NCI-H1092 (cell line): ENCODE measurements at places on chromosomes 3 and 15.

GRCh38 chr15:70053001-70053715 lies 44.6 kb downstream of the TLE3 start:
- no peak for DNase-seq

DNA sequence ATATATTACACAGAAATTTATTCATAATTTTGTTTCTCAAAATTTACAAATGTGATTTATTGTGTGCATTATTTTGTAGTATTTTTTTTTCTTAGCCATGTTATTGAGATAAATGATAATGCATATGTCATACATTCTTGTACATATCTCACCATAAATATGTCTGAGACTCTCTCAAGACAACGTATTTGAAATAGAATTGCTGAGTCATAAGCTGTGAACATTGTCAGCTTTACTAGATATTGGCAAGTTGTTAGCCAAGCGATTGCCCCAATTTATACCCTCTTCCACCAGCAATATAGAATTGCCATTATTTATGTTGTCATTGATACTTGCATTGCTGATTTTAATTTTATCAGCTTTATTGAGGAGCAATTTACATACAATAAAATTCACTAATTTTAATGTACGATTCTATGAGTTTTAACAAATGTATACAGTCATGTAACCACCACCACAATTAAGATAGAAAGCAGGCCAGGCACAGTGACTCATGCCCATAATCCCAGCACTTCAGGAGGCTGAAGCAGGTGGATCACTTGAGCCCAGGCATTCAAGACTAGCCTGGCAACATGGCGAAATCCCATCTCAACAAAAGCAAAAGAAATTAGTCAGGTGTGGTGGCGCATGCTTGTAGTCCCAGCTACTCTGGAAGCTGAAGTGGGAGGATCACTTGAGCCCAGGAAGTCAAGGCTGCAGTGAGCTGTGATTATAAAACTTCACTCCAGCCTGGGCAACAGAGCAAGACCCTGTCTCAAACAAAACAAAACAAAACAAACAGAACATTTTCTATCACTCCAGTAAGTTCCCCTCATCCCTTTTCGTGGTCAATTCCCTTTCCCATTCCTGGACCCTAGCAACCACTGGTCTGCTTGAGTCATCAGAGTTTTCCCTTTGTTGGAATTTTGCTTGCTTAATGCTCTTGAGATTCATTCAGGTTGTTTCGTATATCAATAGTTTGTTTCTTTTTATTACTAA lies 373.1 kb downstream of the MFSD1 start:
- no peak for DNase-seq

GRCh38 chr15:82832601-82833361 lies 23.4 kb downstream of the WHAMM start:
- DNase-seq: no peak

- DNase-seq: no peak
Observed at GRCh38 chr15:29283381-29283780, 13.8 kb upstream of the NSMCE3 start.

GRCh38 chr3:62601238-62602070 lies 228.1 kb upstream of the FEZF2 start:
- DNase-seq: no peak

DNA sequence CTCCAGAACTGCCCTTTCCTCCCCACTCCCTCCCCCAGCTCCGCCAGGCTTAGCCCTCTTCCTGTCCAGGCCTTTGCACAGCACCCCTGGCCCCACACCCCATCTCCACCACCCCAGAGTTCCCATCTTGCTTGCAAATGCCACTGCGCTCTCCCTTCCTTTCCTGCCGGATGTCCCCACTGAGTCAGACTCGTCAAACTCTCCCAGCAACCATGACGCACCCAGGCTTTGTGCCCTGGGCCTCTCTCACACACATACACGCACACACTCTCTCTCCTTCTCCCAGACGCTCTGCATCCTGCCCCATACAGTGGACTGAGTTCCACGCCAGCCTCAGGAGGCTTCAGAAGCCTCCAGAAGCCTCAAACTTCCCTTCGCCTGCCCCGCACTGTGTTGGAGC lies 2.8 kb upstream of the CCDC9B start:
- DNase-seq: no peak

DNA sequence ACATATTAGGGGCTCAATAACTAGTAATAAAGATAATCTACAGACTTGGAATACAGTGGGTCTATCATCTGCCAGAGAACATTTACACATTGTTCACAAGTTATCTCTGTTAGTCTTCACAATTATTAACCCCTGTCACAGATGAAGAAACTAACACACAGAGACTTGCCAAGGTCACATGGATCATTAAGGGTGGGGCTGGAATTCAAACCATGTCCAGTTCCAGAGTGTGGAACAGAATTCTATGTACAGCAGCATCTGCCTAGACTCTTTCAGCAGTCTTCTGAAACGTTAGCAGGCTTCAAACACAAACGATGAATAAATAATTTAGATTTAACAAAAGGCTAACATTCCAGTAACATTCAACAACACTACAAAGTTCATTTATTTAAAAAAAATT lies 673.9 kb upstream of the NR2F2 start:
- no peak for DNase-seq

- no peak for DNase-seq
Observed at GRCh38 chr3:140073278-140074045, 138.5 kb downstream of the CLSTN2 start.

GRCh38 chr15:44023176-44023575 lies 171.9 kb downstream of the FRMD5 start:
- no peak for DNase-seq

DNA sequence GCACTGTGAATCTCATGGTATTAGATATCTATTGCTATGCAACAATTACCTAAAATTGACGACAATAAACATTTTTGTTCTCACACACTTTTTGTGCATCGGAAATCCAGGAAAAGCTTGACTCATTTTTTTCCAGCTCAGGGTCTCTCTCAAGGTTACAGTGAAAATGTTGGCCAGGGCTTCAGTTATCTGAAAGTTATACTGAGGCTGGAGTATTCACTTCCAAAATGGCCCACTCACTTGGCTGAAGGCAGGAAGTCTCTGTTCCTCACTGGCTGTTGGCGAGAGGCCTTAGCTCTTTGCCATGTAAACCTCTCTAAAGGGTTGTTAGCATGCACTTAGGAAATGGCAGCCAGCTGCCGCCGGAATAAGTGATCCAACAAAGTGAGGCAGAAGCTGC lies 41.4 kb downstream of the OSTN start:
- no peak for DNase-seq

- DNase-seq: no peak
Observed at GRCh38 chr3:13379201-13379830, 40.8 kb downstream of the NUP210 start.

DNA sequence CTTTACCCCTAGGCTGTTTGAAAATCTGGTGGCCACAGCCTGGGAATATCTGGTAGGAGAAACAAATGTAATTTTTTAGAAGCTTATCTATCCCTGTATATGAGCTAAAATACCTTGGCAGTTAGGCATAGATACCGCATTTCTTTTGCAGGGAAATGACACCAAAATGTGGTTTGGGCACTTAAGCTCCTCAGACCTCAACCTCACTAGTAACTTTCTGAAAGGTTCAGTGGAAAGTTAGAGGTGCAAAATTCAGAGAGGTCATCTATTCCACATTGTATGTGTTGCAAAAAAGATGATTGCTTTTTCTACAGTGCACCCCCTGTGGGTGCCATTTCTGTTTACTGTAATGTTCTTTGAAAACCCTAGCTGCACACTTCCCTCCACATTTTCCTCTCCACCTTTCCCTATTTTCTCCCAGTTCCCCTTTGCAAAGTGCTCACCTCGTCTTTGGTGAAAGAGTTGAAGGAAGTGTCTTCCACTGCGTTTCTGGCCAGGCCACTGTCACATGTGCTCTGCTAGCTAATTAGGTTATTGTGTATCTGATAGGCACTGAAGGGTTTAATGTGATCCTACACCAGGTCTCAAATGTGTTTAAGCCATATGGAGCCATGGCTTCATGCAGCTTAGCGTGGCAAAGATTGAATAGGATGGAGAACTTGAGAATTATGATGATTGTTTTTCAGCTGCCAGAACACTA lies 1.3 kb downstream of the SACM1L start:
- DNase-seq: no peak

DNA sequence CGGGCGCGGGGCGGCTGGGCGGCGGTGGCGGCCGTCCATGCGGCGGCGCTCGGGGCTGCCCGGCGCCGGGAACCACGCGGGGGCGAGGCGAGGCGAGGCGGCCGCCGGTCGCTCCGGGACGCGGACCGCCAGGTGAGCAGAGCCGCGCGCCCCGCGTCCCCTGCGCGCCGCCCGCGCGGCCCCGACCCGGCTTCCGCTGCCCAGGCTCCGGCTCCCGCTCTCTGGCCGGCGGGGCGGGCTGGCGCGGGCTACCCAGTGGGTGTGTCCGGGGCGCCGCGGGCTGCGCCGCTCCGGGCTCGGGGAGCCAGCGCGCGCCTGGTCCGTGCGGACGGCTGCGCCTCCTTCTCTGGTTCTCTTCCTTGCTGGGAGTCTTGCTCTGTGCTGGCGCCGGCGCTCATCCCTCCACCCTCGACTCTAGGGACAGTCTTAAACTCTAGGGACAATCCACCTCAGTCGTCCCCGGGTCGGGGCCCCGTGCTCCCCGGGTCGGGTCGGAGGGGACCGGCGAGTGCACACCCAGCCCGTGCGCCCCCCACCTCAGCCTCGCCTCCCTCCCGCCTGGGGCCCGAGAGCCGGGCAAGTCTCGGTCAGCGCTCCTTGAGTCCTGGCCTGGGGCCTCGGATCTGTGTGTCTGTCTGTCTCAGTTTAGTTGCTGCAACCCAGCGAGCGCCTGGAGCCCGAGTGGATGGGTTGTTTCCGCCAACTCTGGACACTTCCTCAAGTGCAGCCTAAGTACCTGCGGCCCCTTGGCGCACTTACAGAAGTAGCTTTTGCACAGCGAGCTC lies 488 bp downstream of the THSD4 start:
- no peak for DNase-seq

- no peak for DNase-seq
Observed at GRCh38 chr3:155741101-155741500, 3.8 kb downstream of the PLCH1 start.

DNA sequence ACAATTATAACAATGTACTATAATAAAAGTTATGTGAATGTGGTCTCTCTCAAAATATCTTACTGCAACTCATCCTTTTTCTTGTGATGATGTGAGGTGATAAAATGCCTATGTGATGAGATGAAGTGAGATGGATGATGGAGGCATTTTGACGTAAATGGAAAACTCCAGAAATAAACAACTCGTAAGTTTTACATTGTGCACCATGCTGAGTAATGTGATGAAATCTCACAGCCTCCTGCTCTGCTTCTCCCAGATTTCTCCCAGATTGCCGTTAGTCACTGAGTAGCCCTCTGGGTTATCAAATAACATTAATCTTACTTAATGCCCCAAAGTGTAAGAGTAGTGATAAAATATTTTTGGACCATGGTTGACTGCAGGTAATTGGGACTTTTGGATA lies 64.8 kb upstream of the SLCO2A1 start:
- DNase-seq: no peak

DNA sequence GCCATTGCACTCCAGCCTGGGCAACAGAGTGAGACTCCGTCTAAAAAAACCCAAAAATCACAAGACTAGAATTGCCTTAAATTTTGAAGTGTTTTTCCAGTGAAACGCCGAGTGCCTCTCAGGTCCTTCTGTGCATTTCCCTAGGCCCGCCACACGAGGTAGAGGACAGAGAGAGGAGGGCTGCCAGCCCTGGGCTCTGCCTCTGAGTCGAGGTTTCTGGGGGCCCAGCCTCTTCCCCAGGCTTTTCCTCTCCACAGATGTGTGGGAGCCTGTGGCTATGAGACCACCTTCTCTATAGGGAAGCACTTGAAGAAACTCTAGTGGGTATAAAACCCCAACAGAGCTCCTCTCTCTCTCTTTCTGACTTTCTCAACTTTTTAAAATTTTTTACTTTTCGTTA lies 10.9 kb upstream of the EHD4 start:
- DNase-seq: no peak

- DNase-seq: no peak
Observed at GRCh38 chr3:11499144-11499543, 144.6 kb downstream of the VGLL4 start.

- no peak for DNase-seq
Observed at GRCh38 chr15:88788816-88789215, 14.4 kb upstream of the ACAN start.
